IPS DF 6.9 (cell line): ENCODE measurements at places on chromosomes 12 and 14.

DNA sequence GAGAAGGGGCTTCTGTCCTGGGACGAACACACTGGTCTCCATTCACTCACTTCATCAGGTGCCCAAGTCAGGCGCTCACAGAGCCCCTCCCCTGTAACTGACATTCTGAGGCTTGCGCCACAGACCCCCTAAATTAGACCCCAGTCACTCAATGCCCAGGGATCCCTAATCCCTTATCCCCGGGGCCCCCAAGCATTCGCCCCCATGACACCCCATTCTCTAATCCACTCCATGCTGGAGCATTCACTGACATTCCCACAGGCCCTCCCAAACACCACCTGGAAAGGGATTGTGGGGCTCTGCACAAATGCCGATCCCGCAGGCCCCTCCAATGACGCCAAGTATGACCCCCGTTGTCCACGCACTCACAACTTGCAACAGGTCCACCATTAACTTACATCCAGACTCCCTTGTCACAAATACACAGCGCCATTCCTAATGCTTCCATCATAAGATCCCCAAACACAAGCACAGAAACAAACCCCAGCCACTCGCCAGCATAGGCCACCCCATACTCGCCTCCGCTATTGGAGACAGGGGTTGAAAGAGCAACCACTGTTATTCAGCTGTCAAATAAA lies 1.5 kb downstream of the ZNF605 start:
- no peak overlapping the region for H3K4me3 ChIP-seq
- no peaks in the 10 kb centered on the region for H3K27me3 ChIP-seq
- peaks cover 5% of the 10 kb centered on the region; the same call in 1 of the 2 replicates for H3K36me3 ChIP-seq

DNA sequence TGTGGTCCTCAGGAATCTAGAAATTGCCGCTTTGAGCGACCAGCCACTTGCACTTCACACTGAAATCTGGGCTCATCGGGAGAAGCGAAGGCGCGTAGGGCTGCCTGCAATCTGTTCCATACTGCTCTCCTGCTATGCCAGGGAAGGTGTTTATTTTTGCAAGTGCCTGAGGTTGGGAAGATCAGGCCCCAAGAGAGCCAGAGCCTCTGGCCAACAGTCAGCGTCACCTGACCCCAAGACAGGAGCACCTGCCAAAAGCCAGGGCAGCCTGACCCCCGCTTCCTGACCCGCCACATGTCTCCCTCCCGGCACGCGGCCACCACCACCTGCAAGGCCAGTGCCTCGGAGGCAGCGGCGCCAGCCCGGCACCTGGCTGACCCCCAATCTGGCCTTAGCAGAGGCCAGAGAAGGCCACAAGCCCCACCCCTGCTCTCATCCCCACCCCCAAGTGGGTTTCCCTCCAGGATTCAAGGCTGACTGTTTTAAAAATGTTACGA lies 94.4 kb downstream of the CHGA start:
- no peak for DNase-seq
- no peak overlapping the region for H3K27ac ChIP-seq
- H3K4me1 ChIP-seq: no peaks in the 10 kb centered on the region; the same call in 1 of the 2 replicates
- H3K36me3 ChIP-seq: peaks cover 5% of the 10 kb centered on the region; the same call in 1 of the 2 replicates

DNA sequence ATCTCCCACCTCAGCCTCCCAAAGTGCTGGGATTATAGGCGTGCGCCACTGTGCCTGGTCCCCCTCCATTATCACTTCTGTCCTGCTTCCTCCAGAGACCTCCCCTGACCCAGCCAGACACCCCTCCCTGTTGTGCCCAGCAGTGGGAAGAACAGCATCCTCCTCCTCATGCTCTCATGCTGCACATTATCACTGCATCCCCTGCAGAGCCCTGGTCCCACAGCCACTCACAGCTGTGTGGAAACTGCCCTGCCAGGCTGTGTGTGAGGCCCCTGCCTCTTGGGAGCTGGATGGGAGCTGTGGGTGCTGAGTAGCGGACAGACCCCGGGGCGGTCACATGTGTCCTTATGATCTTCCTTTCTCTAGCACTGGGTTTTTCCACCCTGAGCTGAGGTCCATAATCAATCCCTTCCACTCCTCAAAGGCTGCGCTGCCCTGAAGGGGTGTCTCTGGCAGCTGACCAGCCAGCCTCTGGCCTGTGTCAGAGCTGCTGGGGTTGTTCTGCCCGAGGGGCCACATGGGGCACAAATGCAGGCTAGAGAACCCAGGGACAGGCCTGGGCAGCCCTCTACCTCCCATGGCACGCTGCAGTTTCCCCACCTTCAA lies 9.2 kb downstream of the HIP1R start:
- no peak overlapping the region for H3K27ac ChIP-seq
- H3K36me3 ChIP-seq: peaks cover 4% of the 10 kb centered on the region; the same call in 1 of the 2 replicates
- no peaks in the 10 kb centered on the region for H3K27me3 ChIP-seq
- peaks cover 10% of the 10 kb centered on the region; the same call in 1 of the 2 replicates for H3K4me1 ChIP-seq
- no peak for DNase-seq

GRCh38 chr12:69511016-69511415 lies 40.8 kb downstream of the FRS2 start:
- no peak overlapping the region for H3K27ac ChIP-seq
- no peak overlapping the region for H3K4me3 ChIP-seq

DNA sequence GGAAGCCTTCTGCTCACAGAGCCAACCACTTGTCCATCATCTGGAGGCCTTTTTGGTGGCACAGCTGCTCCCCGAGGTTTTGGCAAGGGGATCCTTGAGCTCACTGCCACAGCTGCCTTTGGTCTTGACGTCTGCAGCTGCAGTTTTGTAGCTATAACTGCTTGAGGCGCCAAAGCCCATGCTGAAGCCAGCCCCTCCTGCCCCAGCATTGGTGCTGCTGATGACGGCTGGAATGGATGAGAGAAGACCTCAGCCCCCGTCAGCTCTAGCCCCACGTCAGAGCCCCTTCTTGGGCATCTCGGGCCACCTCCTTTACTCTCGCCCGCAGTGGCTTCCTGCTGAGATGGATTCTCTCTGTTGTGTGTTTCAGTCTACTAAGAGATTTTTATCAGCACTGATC lies 12.3 kb upstream of the KRT74 start:
- H3K27ac ChIP-seq: no peak overlapping the region
- no peak for DNase-seq
- H3K36me3 ChIP-seq: no peaks in the 10 kb centered on the region
- H3K4me3 ChIP-seq: no peak overlapping the region

DNA sequence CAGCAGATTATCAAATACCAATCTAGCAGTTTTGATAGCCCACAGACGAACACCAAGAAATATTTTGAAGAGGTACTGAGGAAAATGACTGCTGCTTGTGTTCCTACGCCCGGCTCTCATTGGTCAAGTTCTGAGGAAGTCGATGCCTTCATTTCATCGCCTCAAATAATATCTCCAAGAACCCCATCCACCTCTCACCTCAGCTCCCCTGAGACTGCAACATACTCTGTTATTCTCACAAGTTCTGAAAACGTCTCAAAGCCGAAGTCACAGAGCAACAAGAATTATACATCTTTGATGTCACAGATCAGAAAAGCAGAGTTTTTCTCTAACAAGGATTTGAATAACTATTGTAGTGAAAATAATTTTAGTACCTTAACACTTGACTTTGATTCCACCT lies 55.5 kb upstream of the BCAT1 start:
- H3K27ac ChIP-seq: no peak overlapping the region
- no peak for DNase-seq
- H3K4me1 ChIP-seq: no peaks in the 10 kb centered on the region
- no peaks in the 10 kb centered on the region for H3K36me3 ChIP-seq
- H3K4me3 ChIP-seq: no peak overlapping the region
- H3K27me3 ChIP-seq: no peaks in the 10 kb centered on the region
